ENCODE measurements at places on chromosomes 3 and 15.

- no peak for DNase-seq
Measured at GRCh38 chr3:56406826-56407515, 61.3 kb downstream of the ERC2 start.

DNA sequence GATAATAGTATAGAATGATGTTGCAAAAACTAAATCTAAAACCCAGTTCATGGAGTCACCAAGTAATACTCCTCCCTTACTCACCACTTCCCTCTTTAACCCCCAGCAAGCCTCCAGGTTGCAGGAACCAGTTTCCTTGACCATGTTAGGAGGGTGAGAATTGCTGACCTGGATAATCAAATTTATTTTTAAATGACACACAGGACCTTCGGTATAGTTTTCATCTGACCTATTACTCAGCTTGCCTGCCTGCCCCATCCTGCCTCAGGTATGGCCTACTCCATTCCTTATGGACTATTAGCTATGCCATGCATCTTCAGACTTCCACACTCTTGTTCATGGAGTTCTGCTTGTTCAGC lies 883 bp downstream of the RTP4 start:
- DNase-seq = no peak

DNA sequence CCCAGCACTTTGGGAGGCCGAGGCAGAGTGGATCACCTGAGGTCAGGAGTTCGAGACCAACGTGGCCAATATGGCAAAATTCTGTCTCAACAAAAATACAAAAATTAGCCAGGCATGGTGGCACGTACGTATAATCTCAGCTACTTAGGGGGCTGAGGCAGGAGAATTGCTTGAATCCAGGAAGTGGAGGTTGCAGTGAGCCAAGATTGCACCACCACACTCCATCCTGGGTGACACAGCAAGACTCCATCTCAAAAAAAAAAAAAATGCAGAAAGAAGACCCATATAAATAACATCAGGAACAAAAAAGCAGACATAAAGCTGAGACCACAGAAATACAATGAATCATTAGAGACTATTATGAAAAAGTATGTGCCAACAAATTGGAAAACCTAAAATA lies 235.2 kb upstream of the VEPH1 start:
- DNase-seq = no peak

GRCh38 chr15:70185251-70185711 lies 87.6 kb upstream of the TLE3 start:
- no peak for DNase-seq

GRCh38 chr15:70152070-70152480 lies 54.4 kb upstream of the TLE3 start:
- DNase-seq = peak; percentile 93

GRCh38 chr3:41237907-41238306 lies 38.6 kb downstream of the CTNNB1 start:
- no peak for DNase-seq

All from myocyte (in vitro differentiated cells).